Activated CD4-positive, alpha-beta T cell treated with anti-CD3 and anti-CD28 coated beads, Interleukin-2, amount 50 U/mL, for 4 hours (primary cell): ENCODE measurements at places on chromosomes 11 and 22.

- DNase-seq: no peak
Measured at GRCh38 chr22:36797374-36797773, 19.5 kb downstream of the PVALB start.

GRCh38 chr22:41557401-41558240, 3.2 kb upstream of the CSDC2 start:
- no peak for DNase-seq

- no peak for DNase-seq
Measured at GRCh38 chr22:35838855-35839576, 121.3 kb downstream of the APOL5 start.

DNA sequence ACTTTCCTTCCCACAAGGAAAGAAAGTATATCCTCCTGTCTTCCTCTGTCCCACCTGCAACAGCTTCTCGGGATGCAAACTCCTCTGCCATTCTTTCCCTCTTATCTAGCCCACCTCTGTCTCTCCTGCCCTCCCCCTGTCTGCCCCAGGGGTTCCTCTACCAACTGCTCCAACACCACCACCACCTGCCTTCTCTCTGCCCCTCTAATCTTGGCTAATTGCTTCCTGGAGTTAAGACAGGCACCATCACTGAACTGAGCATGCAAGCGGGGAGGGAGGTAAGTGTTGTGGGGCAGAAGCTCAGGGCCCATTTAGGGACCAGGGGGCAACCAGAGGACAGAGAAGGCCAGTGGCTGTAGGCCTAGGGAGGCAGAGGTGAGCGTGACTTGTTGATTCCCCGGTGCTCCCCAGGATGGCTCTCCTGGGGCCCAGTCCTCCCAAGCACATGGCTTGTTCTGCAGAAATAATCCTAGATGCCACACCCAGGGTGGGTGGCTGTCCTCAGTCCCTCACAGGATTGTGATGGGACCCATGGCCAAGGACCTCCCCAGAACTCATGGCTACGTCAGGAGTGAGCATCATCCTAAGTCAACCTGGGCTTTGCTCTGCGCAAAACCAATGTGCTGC, 111.1 kb downstream of the TP53I11 start:
- no peak for DNase-seq

- no peak for DNase-seq
Measured at GRCh38 chr11:76601272-76601671, 69.3 kb downstream of the LRRC32 start.
